D341Med (cell line): ENCODE measurements at places on chromosomes 2 and 18.
A peak's percentile ranks its signal among the peaks of the same experiment; 100 is the strongest.

DNA sequence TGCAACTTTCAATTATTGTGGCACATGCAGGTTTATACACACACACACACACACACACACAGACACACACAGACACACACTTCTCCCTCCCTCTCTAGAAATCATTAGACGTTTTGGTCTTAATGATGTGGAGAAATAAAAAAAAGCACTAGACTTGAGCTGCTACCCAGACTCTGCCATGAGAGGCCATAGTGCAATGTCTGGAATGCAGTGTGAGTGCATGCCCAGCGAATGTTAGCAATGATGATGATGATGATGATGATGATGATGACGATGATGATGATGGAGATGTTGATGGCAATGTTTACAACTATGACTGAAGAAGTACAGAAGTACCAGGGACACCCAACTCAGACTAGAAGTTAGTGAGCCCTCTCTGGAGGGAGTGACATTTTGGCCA lies 23.8 kb upstream of the KLHL29 start:
- DNase-seq: no peak

DNA sequence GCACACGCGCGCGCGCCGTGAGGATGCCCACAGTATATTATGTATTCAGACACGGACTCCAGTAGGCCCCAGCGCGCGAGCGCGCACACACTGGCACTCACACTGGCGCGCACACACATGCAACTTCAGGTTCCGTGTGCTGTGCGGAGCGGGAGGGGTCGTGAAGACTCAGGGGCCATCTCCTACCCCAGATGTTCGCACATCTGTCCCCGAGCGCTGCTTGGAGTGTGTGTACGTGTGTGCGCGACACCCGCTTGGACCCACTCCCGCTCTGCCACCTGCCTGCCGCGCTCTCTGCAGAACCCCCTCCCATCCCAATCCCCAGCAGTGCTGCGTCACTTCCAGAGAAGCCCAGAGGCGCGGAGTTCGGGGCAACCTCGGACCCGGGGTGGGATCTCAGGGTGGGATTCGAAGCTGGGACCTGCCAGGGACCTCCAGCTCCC lies 2.6 kb downstream of the NRP2 start:
- no peak for DNase-seq

- no peak for DNase-seq
These were observed 1058.7 kb upstream of the KLHL29 start for GRCh38 chr2:22326250-22326649.

GRCh38 chr2:7029291-7030059 lies 112.3 kb downstream of the RNF144A start:
- DNase-seq: no peak

DNA sequence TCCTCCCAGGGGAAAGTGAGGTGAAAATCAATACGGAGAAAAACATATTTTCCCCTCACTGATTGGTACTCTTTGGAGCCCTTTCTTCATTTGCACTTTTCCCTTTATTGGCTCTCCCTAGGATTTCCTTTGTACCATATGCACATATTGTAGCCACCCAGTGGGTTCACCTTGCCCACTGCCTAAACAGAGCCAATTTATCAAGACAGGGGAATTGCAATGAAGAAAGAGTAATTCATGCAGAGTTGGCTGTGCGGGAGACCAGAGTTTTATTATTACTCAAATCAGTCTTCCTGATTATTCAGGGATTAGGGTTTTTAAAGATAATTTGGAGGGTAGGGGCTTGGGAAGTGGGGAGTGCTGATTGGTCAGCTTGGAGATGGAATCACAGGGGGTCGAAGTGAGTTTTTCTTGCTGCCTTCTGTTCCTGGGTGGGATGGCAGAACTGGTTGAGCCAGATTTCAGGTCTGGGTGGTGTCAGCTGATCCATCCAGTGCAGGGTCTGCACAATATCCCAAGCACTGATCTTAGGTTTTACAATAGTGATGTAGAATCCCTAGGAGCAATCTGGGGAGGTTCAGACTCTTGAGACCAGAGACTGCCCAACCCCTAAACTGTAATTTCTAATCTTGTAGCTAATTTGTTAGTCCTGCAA lies 15.1 kb upstream of the KCNE4 start:
- no peak for DNase-seq

- DNase-seq: no peak
These were observed 1.5 kb upstream of the MTCL1 start for GRCh38 chr18:8703781-8704301.

DNA sequence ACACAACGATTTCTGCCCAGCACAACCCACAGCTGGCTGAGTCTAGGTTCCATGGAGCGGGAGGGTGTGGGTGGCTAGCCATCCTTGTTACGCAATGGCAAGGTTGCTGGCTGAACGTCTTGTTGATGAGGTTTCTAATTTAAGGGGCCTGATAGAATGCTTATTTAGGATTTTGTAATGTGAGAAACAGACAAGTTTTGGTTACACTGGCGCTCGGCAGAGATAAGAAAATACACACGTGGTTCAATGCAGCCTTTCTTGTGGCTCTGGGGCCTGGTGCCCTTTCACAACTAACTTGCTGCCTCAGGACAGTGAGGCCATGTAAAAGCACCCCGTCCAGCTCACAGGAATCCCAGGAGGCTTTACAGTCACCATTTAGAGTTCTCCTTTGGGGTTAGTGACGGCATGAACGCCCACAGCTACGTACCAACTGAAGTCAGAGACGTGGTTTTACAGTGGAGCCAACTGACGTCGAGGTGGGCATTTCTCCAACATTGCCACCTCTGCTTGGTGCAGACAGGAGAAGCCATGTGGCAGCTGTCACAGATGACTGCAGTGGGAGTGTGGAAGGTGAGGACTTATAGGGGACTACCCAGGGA lies 29.7 kb upstream of the PIEZO2 start:
- no peak for DNase-seq

- DNase-seq: peak; percentile 26
These were observed 564 bp downstream of the GCC2 start for GRCh38 chr2:108449410-108450130.

DNA sequence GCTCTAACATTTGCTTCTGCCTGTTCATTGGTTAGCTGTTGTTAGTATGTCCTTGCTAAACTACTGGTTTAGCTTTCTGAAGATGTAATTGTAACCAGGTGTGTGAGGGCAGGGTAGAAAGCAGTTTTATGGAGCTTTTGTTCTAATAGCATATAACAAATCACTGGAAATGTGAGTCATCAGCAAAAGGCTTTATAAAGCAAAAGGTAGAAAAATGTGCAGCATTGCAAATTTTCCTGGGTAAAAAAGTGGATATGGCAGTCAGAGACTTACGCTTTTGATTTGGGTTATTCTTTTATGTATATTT lies 85.3 kb downstream of the ZNF407 start:
- no peak for DNase-seq

- DNase-seq: no peak
These were observed 41.1 kb downstream of the DHRS9 start for GRCh38 chr2:169110419-169110818.

- DNase-seq: peak; percentile 75
These were observed 3.3 kb upstream of the ZBTB7C start for GRCh38 chr18:48412339-48412929.

DNA sequence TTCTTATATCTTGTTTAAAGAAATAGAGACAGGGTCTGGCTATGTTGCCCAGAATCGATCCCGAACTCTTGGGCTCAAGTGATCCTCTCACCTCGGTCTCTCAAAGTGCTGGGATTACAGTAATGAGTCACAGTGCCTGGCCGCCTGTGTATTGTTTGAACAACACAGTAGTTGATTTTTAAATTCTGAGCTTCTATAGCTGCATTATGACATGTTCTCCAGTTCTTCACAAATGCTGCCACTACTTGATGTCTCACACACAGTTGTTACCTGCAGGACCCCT lies 7.7 kb upstream of the RHOB start:
- DNase-seq: no peak

DNA sequence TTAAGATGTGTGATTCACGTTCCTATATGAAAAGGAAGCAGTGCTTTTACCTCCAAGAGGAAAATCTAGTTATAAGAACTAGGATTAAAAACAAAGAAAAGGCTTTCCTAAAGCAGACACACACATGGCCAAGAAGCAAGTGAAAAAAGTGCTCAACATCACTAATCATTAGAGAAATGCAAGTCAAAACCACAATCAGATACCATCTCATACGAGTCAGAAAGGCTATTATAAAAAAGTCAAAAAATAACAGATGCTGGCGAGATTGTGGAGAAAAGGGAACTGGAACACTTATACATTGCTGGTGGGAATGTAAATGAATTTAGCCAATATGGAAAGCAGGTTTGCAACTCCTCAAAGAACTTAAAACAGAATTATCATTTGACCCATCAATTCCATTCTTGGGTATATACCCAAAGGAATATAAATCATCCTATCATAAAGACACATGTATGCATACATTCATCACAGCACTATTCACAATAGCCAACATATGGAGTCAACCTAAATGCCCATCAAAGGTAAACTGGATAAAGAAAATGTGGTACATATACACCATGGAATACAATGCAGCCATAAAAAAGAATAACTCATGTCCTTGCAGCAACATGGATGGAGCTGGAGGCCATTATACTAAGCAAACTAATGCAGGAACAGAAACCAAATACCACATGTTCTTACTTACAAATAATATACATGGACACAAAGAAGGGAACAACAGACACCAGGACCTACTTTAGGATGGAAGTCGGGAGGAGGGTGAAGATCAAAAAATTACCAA lies 285.3 kb downstream of the RAD51AP2 start:
- DNase-seq: no peak

DNA sequence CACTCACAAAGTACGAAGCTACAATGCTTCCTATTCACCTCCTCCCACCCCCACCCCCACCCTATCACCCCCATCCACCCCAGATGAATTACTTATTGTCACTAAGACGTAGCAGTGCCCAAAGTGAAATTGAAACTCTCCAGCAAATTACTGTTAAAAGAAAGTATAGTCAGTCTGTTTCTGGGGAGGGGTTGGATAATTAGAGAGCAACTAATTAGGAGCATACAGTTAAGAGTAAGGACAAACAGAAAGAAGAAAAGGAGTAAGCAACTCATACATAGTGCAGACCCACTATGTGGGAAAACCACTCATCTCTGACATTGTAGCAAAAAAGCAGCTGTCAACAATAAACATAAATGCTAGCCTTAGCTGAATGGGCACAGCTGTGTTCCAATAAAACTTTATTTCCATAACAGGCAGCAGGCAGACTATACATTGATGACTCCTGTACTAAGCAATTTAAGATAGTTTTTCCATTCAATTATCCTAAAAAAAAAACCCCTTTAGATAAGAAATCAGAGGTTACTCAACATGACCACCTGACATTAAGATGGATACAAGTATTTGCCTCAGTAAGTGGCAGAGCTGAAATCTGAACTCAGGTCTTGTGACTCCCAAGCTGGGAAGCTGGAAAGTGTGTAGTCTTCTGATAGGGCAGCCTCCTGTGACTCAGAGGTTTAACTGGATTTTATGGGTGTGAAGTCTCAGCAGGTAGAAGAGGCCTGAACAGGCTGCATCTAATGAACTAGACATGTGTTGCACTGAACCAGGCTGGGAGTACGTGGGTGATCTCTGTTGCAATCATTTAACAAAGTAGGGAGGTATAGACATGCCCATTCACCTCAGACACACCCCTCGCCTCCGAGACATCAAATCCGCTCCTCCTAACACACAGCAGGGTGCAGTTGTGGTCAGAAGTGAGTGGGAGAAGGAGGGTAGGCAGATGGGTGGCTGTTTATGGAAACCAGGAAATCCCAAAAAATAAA lies 171.8 kb upstream of the KLF7 start:
- DNase-seq: no peak

DNA sequence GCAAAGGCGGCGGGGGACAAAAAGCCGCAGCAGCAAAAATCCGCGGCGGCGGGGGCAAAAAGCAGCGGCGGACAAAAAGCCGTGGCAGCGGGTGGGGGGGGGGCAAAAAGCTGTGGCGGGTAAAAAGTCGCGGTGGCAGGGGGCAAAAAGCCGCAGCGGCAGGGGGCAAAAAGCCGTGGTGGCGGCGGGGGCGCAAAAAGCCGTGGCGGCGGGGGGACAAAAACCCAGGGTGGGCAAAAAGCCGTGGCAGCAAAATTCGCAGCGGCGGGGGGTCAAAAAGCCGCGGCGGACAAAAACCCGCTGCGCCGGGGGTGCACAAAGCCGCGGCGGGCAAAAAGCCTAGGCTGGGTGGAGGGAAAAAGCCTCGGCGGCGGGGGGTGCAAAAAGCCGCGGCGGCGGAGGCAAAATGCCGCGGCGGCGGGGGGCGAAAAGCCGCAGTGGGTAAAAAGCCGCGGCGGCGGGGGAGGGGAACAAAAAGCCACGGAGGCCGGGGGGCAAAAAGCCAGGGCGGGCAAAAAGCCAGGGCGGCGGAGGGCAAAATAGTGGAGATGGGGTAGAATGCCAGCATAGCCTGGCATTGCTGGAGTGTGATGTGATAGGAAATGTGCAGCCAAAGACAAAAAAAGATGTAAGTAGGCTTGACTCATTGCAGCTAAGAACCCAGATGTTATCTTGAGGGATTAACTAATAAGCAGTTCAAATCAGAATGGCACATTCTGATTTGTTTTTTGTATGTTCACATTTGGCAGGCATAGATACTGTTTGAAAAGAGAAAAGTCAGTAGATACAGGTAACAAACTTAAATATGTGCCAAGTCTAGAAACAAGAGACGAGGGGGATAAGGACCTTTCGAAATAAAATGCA lies 1076.3 kb downstream of the RPIA start:
- peak; percentile 29 for DNase-seq

GRCh38 chr18:55400081-55400480 lies 187.9 kb downstream of the TCF4 start:
- no peak for DNase-seq

- no peak for DNase-seq
These were observed 33.1 kb downstream of the RAMP1 start for GRCh38 chr2:237892478-237892877.

DNA sequence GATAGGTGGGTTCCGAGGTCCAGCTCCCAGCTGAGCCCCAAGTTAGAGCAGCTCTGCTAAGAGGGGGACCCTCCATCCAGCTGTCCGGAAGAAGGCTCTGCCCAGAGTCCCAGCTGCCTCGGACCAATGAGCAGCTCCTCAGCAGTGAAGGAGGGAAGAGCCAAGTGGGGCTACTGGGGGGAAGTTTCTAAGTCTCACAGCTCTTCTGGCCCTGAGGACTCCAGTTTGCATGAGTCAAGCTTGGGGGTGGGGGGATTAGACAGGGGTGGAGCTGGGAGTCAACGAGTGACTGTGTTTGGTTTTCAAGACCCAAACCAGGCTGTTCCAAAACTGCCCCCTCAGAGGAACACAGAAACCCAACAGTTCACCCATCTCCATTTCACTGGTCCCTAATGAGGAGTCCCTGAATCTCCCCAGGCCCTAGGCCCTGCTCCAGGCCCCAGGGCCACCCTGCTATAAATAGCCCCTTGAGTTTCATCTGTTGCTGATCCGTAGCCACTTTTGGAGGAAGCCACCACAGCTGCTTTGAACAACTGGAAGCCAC lies 100.9 kb downstream of the TNS1 start:
- no peak for DNase-seq

DNA sequence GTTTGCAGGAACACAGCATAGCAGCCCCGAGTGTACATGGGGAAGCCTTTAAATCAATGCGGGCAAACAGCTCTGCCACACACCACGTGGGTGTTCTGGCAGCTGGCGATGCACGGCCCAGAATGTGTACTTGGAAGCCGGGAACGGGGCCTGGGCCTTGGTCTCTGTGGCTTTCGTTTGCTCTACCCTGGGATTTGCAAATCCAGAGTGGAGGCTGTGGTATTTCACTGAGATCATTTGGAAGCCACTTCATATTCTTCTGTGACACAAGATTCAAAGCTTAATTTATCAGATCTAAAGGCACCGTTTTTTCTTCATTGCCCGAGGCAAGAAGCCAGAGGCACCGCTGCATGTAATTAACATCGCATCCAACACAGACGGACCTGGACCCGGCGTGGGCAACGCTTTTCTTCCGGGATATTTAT lies 246.3 kb upstream of the MYT1L start:
- DNase-seq: peak; percentile 18
